ENCODE measurements at places on chromosomes 7 and 10.

- DNase-seq = no peak
These were observed 72.4 kb upstream of the C1GALT1 start for GRCh38 chr7:7109934-7110333.

DNA sequence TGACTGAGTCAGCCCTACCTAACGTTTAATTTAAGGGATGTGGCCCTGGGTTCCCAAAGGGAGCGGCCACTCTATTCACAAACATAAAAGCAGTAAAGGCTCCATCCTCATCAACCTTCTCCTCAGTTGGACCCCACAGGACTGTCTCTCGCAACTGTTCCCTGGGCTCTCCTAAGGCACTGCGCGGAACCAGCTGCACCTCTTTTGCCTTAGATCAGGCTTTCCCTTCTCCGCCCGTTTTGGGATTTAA is 689 bp upstream of the GTPBP4 start:
- DNase-seq = no peak

DNA sequence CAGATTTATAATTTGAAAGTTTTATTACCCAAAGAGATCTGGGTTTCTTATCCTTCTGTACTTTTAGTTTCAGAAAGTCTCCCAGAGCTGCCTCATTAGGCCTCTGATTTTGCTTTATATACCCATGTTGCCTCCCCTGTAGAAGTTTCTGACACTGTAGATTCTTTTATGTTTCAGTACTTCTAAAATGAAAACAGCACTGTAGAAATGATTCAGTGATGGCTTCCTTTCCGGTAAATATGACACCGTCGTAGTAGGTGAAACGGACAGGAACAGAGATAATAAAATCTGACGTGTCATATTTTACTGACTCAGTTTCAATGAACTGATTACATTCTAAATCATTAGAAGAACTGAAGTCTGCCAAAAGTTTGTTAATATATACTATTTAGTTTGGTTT is 272.7 kb downstream of the TWIST1 start:
- DNase-seq = no peak

DNA sequence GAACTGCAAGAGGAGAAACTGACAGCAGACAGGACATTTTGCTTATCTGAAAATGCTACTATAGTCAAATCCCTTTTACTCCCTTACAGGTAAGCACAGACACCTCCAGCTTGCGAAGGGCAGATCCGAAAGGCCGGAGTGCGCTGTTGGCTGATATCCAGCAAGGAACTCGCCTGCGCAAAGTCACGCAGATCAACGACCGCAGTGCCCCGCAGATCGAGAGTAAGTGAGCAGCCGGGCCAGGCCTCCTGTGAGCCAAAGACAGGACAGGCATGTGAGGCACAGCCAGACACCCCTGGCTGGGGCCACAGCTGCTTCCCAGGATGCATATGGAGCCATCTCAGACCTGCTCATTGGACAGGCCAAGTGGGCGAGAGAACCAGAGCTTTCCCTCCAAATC is 69.4 kb downstream of the WIPF3 start:
- DNase-seq = no peak

DNA sequence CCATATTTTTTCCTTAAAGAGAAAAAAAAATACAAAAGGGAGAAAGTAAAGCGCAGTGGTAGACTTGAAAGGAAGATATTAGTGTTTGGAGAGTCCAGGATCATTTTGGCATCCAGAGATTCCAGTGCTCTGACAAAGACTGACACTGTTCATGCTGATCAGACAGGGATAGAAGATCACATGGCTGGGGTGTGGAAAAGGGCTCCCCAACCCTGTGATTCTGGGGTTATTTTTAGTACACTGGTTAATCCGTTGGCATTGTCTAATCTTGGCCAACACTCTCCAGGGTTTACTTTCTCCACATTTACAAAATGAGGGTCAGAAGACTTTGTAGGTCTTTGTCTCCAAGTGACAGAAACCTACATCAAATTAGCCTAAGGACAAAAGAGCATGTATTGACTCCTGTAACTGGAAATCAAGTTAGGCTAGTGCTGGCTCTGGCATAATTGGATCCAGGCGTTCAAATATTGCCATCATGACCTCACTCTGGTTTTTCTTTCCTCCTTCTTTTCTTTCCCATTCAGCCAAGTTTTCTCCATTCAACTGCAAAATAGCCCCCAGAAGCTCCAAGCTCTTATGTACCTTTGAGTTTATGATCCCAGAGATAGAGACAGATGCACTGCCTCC is 181.6 kb downstream of the PHTF2 start:
- no peak for DNase-seq

- DNase-seq = no peak
These were observed 275.1 kb upstream of the NRP1 start for GRCh38 chr10:33609546-33609945.

DNA sequence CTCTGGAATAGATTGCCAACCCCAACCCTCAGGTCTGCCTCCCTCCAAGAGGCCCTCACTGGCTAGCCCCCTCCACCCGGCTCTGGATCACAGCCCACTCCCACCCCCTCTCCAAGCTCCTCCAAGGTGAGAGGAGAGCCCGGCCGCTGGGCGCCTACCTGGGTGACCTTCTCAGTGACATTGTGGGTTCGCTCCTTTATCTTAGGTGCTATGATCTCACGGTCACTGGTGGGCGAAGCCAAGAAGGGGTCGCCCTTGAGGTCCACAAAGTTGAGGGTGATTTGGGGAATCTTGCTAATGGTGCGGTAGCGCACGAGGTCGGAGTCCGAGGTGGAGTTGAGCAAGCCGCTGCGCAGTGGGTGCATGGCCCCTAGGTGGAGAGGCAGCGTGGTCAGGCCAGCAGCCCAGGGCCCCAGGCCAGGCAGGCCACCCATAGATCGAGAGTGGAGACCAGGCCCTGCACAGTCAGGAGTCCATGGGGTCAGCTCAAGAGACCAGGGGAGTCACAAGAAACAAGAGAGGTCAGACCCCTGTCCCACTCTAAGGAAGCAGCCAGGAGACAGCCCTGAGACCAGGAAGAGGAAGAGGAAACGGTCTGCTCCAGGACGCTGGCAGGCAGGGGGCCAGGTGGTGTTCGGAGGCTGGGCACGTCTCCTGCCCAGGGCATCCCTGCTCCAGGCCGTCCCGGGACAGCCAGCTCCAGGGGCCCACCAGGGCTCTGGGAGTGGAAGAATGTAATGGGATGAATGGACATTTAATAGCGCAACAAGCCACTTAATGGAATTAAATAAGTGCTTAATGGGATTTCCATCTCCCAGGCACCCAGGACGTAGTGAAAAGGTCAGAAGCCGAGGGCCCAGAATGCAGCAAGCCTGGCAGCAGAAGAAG is 20.7 kb downstream of the KCNH2 start:
- DNase-seq = no peak

DNA sequence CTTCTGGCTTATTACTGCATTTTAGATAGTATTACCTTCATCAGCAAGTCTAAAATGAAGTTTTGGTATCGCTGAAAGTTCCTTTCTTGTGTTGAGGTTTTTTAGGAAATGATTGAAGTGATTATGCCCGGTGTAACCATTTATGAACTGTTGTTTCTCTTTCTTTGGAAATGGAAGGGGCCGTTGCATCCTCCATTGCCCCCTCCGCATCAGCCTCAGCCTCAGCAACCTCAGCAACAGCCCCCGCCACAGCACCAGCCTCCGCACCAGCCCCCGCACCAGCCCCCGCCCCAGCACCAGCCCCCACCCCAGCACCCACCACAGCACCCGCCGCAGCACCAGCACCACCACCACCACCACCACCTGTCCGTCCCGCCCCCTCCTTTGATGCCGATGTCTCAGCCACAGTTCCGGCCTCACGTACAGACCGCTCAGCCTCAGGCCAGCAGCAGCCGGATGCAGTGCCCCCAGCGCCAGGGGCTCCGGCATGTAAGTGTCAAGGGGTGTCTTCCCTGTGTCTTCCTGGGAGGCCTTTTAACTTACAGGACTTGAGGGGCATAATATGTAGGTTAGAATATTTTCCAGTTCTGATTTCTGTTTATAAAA is 72.6 kb downstream of the SHH start:
- DNase-seq = no peak

- no peak for DNase-seq
These were observed 640.0 kb downstream of the ACTR3B start for GRCh38 chr7:153399554-153399940.

GRCh38 chr10:89582022-89582421 is 46.6 kb upstream of the SLC16A12 start:
- DNase-seq = no peak

DNA sequence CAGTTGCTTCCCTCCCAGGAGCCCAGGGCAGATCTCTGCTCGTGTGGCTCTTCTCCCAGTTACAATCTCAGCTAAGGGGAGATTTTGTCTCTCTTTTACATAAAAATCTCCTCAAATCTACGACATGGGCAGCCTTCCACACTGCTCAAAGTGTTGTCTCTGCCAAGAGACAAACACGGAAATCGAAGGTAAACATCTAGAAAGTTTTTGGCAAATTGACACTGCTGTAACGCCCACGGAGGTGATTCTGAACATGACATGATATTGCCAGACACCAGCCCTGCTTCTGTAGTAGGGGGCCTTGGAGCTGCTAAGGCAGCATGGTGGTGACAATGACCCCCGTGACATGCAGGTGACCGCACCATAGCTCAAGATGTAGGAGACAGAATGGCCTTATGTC is 128.3 kb downstream of the CCDC3 start:
- no peak for DNase-seq

GRCh38 chr7:19392246-19392645 is 247.0 kb upstream of the FERD3L start:
- DNase-seq = no peak

DNA sequence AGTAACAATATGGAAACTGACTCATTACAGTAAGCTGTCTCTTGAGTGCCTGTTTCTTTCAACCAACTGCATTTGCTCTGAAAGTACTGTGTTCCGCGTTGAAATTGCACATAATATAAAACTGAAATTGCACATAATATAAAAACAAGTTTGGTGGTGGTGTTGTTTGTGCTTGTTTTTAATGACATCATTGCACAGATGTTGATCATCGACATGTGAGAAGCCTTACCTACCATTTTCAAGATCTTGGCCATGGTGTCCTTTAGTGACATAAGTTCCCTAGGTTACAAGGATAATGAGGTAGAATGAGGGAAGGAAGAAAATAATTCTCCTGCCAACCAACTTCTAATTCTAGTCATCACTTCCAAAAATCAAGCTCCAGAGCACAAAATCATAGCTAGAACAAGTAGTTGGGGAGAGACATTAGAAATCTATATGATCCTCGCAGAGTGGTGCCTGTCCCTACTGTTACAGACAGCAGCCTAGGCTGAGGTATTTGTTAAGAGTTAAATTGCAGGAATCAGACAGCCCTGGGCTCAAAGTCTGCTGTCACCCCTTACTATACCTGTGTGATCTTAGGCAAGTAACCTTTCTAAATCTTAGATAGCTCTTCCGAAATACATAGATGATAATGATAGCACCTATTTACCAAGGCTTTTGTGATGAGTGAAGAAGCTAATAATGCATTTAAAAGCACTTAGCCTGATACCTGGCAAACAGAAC is 29.3 kb downstream of the DOCK4 start:
- DNase-seq = no peak

- no peak for DNase-seq
These were observed 231.1 kb downstream of the ARHGAP12 start for GRCh38 chr10:31697271-31698180.

GRCh38 chr10:63696205-63696604 is 175.0 kb downstream of the REEP3 start:
- no peak for DNase-seq

GRCh38 chr7:41803569-41803968 is 100.7 kb upstream of the INHBA start:
- DNase-seq = no peak

DNA sequence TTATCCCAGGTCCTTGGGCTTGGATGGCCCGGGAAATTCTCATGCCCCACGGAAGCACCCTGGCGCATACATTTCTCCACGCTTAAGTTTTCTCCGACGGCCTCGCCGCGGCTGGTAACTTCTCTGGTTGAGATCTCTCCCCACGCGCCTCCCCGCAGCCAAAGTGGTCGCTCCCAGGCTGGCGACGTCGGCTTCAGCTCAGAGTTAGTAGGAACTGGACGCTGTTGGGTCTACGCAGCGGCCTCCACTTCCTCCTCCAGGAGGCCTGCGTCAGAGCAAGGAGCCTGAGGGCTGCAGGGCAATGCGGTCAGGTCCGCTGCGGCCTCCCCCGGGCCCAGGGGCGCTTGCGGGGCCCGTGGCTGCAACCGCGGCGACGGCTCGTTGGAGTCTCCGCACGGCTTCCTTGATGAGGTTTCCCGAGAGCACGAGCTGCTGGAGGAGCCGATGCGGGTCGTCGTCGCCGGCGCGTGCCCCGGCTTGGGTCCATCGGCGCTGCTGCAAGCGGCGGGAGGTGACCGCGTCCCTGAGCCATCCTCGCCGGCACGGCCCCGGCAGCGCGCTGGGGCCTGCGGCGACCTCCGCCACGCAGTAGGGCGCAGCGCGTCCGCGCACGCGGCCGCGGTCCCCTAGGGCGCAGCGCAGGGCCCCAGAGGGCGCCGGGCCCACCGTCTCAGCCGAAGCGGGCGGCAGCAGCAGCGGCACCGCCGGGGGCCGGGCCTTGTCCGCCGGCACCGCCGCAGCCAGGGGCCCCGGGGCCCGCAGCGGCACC is 744 bp downstream of the FRAT2 start:
- peak; percentile 15 for DNase-seq

DNA sequence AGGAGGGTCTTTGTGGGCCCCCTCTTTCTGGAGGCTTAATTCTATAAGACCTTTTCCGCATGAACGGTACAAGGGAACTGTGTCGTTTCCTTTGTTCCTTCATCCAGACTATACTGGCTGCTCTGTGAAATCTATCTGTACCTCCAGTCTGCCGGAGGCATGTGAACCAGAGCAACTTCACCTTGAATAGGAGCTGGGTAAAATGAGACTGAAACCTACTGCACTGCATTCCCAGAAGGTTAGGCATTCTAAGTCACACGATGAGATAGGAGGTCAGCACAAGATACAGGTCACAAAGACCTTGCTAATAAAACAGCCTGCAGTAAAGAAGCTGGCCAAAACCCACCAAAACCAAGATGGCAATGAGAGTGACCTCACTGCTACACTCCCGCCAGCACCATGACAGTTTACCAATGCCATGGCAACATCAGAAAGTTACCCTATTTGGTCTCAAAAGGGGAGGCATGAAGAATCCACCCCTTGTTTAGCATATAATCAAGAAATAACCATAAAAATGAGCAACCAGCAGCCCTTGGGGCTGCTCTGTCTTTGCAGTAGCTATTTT is 36.8 kb upstream of the INPP5F start:
- DNase-seq = no peak

DNA sequence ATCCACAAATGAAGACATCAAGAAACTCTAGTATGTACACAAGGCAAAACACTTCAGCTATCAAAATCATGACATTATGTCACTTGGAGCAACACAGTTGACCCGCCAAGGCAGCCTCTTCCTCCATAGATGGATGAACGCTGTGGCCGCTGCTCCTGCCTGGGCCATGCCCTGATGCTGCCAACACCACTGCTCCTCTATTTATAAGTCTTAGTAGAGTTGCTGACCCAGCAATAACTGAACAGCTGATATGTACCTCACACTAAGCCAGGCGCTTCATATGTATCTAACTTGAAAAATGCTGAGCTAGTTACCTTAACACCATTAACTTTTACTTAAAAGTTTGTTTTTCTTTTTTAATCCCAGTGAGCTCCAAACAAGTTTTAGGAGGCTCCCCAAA is 131.9 kb downstream of the LYZL1 start:
- no peak for DNase-seq

DNA sequence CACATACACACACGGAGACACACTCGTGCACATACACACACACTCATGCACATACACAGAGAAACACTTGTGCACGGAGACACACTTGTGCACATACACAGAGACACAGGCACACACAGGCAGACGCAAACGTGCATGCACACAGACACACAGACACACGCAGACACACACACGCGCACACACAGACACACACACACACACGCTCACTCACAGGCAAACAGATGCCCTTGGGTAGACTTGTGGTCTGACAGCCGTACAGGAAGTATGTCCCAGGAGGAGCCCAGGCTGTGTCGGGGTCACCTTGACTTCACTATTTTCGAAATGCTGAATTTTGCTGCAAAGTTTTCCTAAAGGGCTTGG is 538.0 kb downstream of the DNAJB6 start:
- no peak for DNase-seq
